RWPE2 (cell line): ENCODE measurements at places on chromosomes 12 and 14.

- DNase-seq, result no peak
Observed at GRCh38 chr14:77253333-77254190, 17.4 kb downstream of the NGB start.

- DNase-seq, result no peak
Observed at GRCh38 chr14:105168496-105168978, at the start of gene JAG2. TSS of gene JAG2 (minus strand) at chr14:105168776. CDS start at chr14:105168420, 356 bp downstream.

DNA sequence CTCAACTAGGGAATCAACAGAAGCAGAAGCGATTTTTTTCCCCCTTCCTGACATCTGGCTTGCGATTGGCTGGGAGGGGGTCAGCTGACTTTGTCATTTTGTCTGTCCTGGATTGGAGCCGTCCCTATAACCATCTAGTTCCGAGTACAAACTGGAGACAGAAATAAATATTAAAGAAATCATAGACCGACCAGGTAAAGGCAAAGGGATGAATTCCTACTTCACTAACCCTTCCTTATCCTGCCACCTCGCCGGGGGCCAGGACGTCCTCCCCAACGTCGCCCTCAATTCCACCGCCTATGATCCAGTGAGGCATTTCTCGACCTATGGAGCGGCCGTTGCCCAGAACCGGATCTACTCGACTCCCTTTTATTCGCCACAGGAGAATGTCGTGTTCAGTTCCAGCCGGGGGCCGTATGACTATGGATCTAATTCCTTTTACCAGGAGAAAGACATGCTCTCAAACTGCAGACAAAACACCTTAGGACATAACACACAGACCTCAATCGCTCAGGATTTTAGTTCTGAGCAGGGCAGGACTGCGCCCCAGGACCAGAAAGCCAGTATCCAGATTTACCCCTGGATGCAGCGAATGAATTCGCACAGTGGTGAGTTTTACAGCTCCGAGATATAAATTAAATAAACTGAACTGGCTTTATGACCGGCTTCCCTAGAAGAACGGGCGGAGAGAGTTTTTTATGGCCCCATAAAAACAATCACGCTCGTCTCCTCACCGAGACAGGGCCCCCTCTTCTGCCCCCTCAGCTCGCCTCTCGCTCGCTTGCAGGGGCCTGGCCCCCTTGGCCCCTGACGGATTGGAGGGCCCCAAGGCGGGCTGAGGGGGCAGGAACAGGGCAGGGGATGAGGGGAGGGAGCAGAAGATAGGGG lies at the start of gene HOXC6:
Gene HOXC6 (plus strand): TSS at position 127 of the 888 bp plus-strand sequence. CDS start 82 bp downstream, at position 209.
- DNase-seq, result no peak

- no peak for DNase-seq
Observed at GRCh38 chr14:34103176-34103575, 152.3 kb upstream of the EGLN3 start.

DNA sequence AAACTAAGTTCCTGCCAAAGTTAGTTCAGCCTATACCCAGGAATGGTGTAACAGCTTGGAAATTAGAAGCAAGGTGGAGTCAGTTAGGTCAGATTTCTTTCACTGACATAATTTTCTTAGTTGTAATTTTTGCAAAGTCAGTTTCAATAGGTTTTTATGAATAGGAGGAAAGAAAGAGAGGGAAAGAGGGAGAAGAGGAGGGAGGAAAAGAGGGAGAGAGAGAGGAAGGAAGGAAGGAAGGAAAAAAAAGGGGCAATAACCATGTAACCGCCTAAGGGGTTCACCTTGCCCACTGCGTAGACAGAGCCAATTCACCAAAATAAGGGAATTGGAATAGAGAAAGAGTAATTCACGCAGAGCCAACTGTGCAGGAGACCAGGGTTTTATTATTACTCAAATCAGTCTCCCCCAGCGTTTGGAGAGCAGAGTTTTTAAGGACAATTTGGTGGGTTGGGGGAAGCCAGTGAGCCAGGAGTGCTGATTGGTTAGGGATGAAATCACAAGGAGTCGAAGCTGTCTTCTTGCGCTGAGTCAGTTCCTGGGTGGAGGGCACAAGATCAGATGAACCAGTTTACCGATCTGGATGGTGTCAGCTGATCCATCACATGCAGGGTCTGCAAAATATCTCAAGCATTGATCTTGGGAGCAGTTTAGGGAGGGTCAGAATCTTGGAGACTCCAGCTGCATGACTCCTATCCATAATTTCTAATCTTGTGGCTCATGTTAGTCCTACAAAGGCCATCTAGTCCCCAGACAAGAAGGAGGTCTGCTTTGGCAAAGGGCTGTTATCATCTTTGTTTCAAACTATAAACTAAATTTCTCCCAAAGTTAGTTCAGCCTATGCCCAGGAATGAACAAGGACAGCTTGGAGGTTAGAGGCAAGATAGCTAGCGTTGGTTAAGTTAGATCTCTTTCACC lies 126.0 kb upstream of the AMIGO2 start:
- DNase-seq, result no peak

DNA sequence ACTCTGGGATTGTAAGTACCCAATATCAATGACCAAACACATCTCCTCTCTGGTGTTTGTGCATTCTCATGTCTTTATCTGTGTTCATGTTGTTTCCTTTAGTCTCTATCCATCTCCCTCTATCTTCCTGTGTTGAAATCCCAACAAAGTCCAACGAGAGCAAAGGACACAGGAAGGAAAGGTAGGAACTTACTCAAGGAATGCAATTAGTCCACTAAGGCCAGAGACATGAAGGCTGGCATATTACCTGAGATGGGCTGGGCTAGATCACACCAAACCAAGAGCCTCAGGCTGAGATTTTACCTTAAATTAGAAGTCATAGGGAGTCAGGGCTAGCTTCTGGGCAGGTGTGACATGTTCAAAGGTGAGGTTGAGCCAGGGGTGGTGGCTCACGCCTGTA lies 14.3 kb upstream of the LGALS3 start:
- DNase-seq, result no peak

DNA sequence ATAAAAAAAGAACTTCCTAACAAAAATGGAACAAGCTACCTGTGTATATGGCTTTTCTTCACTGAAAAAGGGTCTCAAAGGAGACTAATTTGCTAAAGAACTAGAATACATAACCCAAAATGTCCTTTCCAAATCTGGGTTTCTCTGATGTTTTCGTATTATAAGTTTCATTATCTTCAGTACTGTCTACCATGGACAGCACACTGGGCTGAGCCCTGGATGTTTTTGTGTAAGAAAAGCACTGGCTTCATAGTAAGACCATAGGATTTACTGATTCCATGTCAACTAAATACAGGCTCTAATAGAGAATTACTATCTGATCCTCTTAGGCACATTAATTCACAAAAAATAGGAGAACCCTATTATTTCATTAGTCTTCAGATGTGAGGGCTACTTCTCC lies 94.3 kb upstream of the GPHB5 start:
- no peak for DNase-seq

DNA sequence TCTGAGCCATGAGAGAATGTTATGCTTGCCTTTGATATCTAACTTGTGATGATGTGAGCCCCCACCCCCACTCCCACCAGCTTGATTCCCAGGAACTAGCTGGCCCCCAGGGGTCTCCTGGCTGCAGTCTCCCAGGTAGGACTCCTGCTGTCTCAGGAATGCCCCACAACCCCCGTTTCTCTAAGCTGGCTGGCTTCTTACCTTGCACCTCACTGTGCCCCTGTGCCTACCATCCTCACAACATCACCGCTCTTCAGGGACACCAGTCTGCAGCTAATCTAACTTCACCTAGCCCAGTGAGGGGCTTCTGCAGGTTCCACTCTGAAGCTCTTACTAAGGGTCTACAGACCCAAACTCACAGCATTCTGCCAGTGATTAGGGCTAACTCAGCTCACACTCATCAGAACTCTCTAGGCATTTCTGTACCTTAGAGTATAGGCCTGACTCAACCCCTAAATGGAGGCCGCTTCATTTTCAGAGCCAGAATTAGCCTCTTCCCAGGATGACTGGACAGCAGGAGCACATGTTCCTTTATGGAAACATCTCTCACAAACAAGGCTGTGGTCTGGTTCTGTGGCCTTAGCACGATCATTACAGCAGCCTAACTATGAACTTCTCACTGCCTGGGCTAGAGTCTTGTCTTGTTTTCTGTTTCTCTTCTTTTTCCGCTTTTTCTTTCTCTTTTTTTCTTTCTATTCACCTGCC lies 72.8 kb upstream of the IFNG-AS1 start:
- no peak for DNase-seq

- DNase-seq, result no peak
Observed at GRCh38 chr12:13959131-13959723, 22.2 kb downstream of the GRIN2B start.

GRCh38 chr12:59453475-59453874 lies 142.4 kb upstream of the SLC16A7 start:
- no peak for DNase-seq

GRCh38 chr14:96586056-96586455 lies 83.9 kb downstream of the PAPOLA start:
- no peak for DNase-seq

- no peak for DNase-seq
Observed at GRCh38 chr12:53805791-53806190, 54.0 kb upstream of the CISTR start.

DNA sequence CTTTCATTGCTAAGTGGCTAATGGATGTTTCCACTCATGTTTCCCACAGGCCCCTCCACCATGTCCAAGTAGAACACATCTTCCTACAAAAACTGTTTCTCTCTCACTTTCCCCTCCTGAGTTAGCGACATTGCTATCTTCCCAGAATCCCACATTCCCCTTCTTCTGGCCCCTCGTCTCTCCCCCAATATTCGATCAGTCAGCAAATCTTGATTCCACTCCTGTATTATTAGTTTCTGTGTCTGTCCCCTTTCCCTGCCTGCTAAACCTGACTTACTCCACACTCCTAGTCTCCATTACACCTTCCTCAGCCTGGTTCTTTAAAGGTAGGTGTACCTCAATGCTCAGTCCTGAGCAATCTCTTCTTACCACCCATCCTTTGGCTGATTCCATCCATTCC lies 19.3 kb upstream of the SAMD4A start:
- DNase-seq, result no peak

GRCh38 chr12:113048716-113049127 lies 7.8 kb upstream of the DTX1 start:
- no peak for DNase-seq

GRCh38 chr12:124388038-124388671 lies 93.3 kb downstream of the RFLNA start:
- no peak for DNase-seq

GRCh38 chr14:99688629-99689028 lies 4.5 kb downstream of the CYP46A1 start:
- no peak for DNase-seq

GRCh38 chr12:12811343-12811742 lies 1.8 kb upstream of the DDX47 start:
- no peak for DNase-seq

- no peak for DNase-seq
Observed at GRCh38 chr14:44339862-44340261, 167.2 kb downstream of the FSCB start.

GRCh38 chr14:22433069-22433468 lies 156.0 kb downstream of the DAD1 start:
- DNase-seq, result no peak
